ENCODE measurements at places on chromosomes 12 and 14. TPM values are rescaled to one million over a fixed set of nuclear protein-coding genes. Genes with fewer than 3 reads are reported as not detected.

DNA sequence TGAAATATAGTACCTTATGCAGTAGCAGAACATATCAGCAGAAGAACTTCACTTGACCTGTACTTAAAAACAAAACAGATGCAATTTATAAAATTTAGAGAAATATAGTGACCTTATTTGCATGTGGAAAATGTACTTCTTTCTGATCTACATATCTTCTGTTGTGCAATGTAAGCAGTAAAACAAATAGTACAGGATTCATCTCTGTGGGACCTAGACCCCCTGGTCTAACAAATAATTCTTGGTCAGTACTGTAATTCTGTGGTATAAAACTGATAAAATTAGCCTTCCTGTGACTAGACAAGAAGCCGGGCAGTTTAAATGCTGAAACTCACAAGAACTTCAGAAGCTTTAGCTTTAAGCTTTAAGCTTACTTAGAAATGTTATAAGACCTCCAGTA is 21.6 kb downstream of the HIF1A start:
- DNase-seq: no peak

Gene INHBC
- total RNA-seq: not detected

Gene C14orf132
- 10.3 TPM for total RNA-seq

GRCh38 chr12:14238221-14238792 is 127.2 kb upstream of the ATF7IP start:
- no peak for DNase-seq

DNA sequence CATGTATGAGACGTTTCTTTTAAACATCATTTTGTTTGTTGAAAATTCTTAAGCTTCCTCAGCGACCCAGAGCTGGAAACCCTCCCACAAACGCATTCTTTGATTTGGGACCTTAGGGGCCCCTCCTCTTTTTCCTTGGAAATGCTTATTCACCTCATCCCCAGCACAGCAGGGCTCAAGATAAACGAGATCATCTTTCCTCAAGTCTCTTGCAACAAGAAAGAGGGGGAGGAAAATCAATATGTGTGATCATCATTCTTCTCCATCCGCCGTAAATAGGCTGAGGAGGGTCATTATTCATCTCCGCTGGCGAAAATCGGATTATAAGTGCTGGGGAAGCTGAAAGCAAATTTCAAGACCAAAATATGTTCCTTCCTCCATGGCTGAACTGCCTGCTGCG is 1415.2 kb downstream of the AACS start:
- no peak for DNase-seq

DNA sequence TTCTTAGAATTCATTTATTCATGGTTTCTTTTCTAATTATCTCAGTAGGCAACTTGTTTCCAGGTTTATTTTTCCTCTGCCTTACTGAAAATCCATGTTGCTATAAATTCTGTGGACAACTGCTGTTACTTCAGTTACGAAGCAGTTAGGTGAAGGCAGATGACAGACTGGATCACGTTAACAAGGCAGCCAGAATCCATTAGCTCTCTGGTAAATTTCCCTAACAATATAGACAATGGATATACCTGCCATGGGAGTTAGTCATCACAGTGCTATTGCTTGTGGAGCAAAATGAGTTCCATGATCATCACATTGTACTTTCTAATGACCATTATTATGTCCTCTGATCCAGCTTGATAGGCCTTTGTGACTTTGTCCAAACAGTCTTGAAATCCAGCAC is 291.5 kb downstream of the NELL2 start:
- no peak for DNase-seq

All from adrenal gland (tissue), 19 donors.